ENCODE measurements at places on chromosomes 7 and 10. TPM values are rescaled to one million over a fixed set of nuclear protein-coding genes. Genes with fewer than 3 reads are reported as not detected.

DNA sequence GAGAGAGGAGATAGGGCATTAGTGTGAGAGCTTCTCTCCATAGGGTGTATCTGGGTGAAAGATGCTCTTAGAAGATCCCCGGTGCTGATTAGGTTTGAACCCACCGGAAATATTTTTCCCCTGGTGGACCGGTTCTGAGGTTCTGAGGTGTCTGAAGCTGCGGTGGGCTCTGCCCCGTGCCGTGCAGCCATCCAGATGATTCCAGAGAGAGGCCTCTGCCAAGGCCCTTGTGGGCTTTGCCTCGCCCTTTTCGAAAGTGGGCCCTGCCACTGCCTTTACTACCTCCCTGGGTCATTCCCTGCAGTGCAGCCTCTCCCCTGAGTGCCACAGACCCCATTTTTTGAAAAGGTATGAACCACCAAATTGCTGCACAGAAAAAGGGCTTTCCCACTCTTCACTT is 2.8 kb downstream of the GIMAP8 start:
- DNase-seq, result no peak

- no peak for DNase-seq
These were observed 478.5 kb downstream of the KIF20B start for GRCh38 chr10:90179696-90180407.

GPR37 gene
- total RNA-seq, result 0.13 TPM

AKR1C4 gene
- not detected for total RNA-seq

PON3 gene
- 8.9 TPM for total RNA-seq

NODAL gene
- not detected for total RNA-seq

METTL27 gene
- total RNA-seq, result 6.2 TPM

Data from sciatic nerve (tissue), 2 donors.